ENCODE measurements at places on chromosomes 5 and 9.

GRCh38 chr9:117815315-117815714 lies 111.1 kb downstream of the TLR4 start:
- no peaks in the 10 kb centered on the region for H3K4me1 ChIP-seq
- no peaks in the 10 kb centered on the region for H3K36me3 ChIP-seq
- DNase-seq, result no peak
- no peaks in the 10 kb centered on the region for H3K27me3 ChIP-seq
- H3K4me3 ChIP-seq, result no peak overlapping the region
- H3K27ac ChIP-seq, result no peak overlapping the region

DNA sequence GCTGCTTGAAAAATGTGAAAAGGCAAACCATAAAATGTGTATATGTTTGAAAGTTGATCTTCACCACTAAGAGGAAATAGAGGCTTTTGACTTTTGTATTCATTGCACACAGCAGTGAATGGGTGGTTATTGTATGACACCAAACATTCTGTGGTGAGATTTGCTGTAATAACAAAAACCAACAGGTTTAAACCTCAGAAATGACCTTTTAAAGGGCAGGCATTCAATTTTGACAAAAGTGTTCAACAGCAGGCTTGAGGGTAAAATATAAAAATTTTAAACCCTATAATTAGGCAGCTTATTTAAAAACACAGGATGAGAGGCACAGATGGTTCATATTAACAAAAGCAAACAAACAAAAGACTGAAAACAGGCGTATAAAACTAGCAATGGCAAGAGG lies 128.1 kb upstream of the NUDT12 start:
- no peaks in the 10 kb centered on the region for H3K27me3 ChIP-seq
- no peak overlapping the region for H3K4me3 ChIP-seq
- no peak overlapping the region for H3K27ac ChIP-seq

- DNase-seq, result no peak
- no peaks in the 10 kb centered on the region for H3K27me3 ChIP-seq
- H3K27ac ChIP-seq, result no peak overlapping the region
- H3K4me1 ChIP-seq, result peaks cover 3% of the 10 kb centered on the region
- H3K4me3 ChIP-seq, result no peak overlapping the region
- H3K36me3 ChIP-seq, result no peaks in the 10 kb centered on the region
Measured at GRCh38 chr9:125656560-125656959, 50.4 kb downstream of the MAPKAP1 start.

- H3K4me3 ChIP-seq, result no peak overlapping the region
- DNase-seq, result no peak
- H3K36me3 ChIP-seq, result no peaks in the 10 kb centered on the region
- H3K27ac ChIP-seq, result no peak overlapping the region
- H3K4me1 ChIP-seq, result no peaks in the 10 kb centered on the region
Measured at GRCh38 chr9:70784456-70784855, 337.0 kb downstream of the TRPM3 start.

DNA sequence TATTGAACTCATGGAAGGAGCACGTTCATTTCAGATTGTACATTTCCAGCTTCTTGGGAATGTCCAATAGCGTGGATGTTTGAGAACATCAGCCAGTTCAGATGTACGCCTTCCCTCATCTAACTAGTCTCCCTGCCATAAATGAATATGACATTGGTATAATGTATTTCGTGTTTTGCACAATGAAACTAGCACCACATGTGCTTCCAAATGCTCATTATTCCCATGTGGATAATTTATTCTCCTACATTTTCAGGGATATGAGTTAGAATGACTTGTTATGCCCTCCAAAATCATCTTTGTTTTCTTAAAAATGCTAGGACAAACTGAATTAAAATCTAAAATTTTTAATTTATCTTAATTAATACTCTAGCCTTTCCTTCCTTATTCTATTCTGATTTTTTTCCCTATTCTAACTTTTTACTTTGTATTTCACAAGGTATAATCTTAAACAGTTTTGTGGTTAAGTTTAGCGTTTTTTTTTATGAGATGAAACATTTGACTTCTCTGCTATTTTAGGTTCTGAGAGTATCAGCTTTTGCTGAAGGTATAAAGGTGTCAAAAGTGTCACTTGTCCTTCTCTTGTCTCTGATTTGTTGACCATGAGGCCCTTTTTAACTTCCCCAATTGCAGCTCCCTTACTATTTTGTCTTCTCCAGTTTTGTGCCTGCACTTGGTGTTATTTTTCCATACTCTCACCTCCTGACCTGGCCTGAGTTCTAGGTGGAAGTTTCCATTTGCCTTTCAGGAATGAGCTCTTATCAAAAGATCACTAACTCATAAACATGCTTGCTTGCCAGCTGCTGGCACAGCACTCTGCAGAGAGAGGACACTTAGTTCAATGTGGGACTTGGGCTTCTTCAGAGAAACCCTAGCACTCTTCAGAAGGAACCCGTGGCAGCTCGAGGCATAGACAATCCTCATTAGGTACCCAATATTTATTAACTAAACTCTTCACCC lies 106.8 kb downstream of the FRMD3 start:
- DNase-seq, result peak; percentile 21
- H3K27me3 ChIP-seq, result no peaks in the 10 kb centered on the region

DNA sequence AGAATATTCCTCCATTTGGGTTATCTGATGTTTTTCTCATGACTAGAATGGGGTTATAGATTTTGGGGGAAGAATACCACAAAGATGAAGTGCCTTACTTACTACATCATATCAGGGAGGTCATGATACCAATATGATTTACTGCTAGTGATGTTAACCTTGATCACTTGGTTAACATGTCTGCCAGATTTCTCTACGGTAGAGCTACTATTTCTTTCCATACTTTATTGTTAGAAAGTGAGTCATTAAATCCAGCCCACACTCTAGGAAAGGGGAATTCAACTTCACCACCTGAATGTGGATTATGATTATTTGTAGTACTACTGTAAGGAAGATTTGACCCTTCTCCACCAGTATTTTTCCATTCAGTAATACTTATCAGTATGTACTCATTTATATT lies 64.7 kb downstream of the UBE2R2 start:
- H3K4me3 ChIP-seq, result no peak overlapping the region
- no peaks in the 10 kb centered on the region for H3K27me3 ChIP-seq
- no peak for DNase-seq
- H3K4me1 ChIP-seq, result peaks cover 31% of the 10 kb centered on the region
- H3K36me3 ChIP-seq, result no peaks in the 10 kb centered on the region

DNA sequence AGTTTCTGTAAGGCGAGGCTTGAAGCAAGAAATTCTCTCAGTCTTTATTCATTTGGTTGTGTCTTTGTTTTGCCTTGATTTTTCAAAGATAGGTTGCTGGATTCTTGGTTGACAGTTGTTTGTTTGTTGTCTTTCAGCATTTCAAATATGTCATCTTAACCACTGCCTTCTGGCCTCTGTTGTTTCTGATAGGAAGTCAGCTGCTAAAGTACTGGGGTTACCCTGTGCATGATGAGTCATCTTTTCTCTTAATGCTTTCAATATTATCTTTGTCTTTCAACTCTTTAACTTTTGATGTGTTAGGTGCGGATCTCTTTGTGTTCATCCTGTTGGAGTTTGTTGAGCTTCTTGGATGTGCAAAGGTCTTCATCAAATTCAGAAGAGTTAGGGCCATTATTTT lies 1571.3 kb downstream of the MAT2B start:
- H3K27ac ChIP-seq, result no peak overlapping the region
- no peak overlapping the region for H3K4me3 ChIP-seq
- H3K36me3 ChIP-seq, result no peaks in the 10 kb centered on the region
- DNase-seq, result no peak

DNA sequence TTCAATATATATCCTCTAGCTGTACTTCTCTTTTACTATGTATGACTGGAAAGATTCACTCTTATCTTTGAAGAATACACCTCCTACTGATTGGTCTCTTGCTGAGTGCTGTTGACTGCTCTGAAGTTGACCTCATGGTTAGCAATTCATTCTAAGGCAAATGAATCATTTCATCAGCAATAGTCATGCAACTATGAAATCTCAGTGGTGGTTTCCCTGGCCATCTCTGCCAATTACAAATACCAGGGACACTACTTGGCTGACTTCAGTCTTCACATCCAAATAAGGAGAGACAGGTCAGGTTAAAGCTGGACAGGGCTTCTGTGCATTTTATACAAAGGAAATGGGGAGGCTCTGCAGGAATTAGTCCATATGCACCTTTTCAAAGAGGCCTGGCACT lies 333.5 kb upstream of the ACTBL2 start:
- DNase-seq, result no peak
- H3K4me3 ChIP-seq, result no peak overlapping the region
- H3K4me1 ChIP-seq, result peaks cover 17% of the 10 kb centered on the region

- no peaks in the 10 kb centered on the region for H3K36me3 ChIP-seq
- H3K27ac ChIP-seq, result no peak within 1 kb of the TSS
- H3K27me3 ChIP-seq, result no peaks in the 10 kb centered on the region
Measured at GRCh38 chr5:141208478-141208877, at the start of gene PCDHB12. Gene PCDHB12 (plus strand): TSS chr5:141208719. CDS start chr5:141208908, 189 bp downstream.

- no peaks in the 10 kb centered on the region for H3K36me3 ChIP-seq
- peak overlapping the region; percentile 73 for H3K4me3 ChIP-seq
- no peak overlapping the region for H3K27ac ChIP-seq
Measured at GRCh38 chr9:137301081-137301947, 757 bp downstream of the NRARP start.

DNA sequence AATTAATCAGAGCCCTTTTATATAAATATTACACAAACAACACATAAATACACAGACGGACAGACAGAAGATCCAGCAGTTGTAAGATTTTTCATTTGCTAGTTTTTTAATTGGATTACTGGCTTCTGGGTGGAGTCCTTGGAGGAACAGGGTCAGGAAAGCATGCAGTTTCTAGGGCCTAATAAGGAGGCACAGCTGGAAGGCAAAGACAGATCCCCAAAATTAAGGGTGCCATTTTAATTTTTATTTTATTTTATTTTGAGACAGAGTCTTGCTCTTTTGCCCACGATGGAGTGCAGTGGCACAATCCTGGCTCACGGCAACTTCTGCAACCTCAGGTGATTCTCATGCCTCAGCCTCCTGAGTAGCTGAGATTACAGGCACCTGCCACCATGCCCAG lies 49.5 kb downstream of the PTGS1 start:
- H3K27ac ChIP-seq, result no peak overlapping the region
- H3K4me1 ChIP-seq, result no peaks in the 10 kb centered on the region
- no peak overlapping the region for H3K4me3 ChIP-seq
- H3K36me3 ChIP-seq, result no peaks in the 10 kb centered on the region

GRCh38 chr5:108003178-108003577 lies 332.4 kb upstream of the EFNA5 start:
- no peaks in the 10 kb centered on the region for H3K36me3 ChIP-seq
- no peak for DNase-seq
- H3K27me3 ChIP-seq, result no peaks in the 10 kb centered on the region
- H3K27ac ChIP-seq, result no peak overlapping the region

DNA sequence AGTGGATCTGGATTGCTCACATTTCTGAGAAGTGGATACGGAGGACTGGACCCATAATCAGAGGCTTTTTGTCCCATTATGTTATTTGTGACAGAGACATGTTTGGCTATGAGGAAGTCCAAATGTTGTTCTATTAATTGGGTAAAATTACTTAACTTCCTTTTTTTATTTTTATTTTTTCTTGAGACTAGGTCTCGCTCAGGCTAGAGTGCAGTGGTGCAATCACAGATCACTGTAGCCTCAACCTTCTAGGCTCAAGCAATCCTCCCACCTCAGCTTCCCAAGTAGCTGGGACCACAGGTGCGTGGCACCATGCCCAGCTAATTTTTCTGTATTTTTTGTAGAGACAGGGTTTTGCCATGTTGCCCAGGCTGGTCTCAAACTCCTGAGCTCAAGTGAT lies 11.9 kb upstream of the PGGT1B start:
- H3K27ac ChIP-seq, result no peak overlapping the region
- H3K36me3 ChIP-seq, result peaks cover 10% of the 10 kb centered on the region
- no peaks in the 10 kb centered on the region for H3K27me3 ChIP-seq
- no peak overlapping the region for H3K4me3 ChIP-seq

GRCh38 chr9:27073841-27074728 lies 34.9 kb upstream of the TEK start:
- H3K27me3 ChIP-seq, result no peaks in the 10 kb centered on the region
- DNase-seq, result no peak
- H3K27ac ChIP-seq, result no peak overlapping the region

GRCh38 chr5:144582066-144582465 lies 411.4 kb downstream of the KCTD16 start:
- no peak overlapping the region for H3K4me3 ChIP-seq
- no peaks in the 10 kb centered on the region for H3K4me1 ChIP-seq
- H3K27me3 ChIP-seq, result no peaks in the 10 kb centered on the region
- H3K36me3 ChIP-seq, result no peaks in the 10 kb centered on the region

- DNase-seq, result no peak
- no peaks in the 10 kb centered on the region for H3K36me3 ChIP-seq
- H3K4me3 ChIP-seq, result no peak overlapping the region
- H3K27ac ChIP-seq, result no peak overlapping the region
- no peaks in the 10 kb centered on the region for H3K4me1 ChIP-seq
Measured at GRCh38 chr5:178123094-178123965, 7.5 kb upstream of the RMND5B start.

- no peak overlapping the region for H3K27ac ChIP-seq
- H3K4me3 ChIP-seq, result no peak overlapping the region
- no peaks in the 10 kb centered on the region for H3K27me3 ChIP-seq
- no peaks in the 10 kb centered on the region for H3K4me1 ChIP-seq
- H3K36me3 ChIP-seq, result no peaks in the 10 kb centered on the region
Measured at GRCh38 chr9:83536332-83536731, 1.9 kb downstream of the FRMD3 start.

- no peak overlapping the region for H3K4me3 ChIP-seq
- DNase-seq, result no peak
- H3K27ac ChIP-seq, result no peak overlapping the region
Measured at GRCh38 chr5:10173716-10174115, 76.0 kb downstream of the ATPSCKMT start.

GRCh38 chr9:694403-695154 lies 146.9 kb upstream of the DMRT1 start:
- H3K4me1 ChIP-seq, result peaks cover 43% of the 10 kb centered on the region
- peak overlapping the region; percentile 59 for H3K4me3 ChIP-seq
- H3K27me3 ChIP-seq, result no peaks in the 10 kb centered on the region
- H3K27ac ChIP-seq, result peak overlapping the region; percentile 93

- peaks cover 33% of the 10 kb centered on the region for H3K4me1 ChIP-seq
- peak overlapping the region; percentile 83 for H3K27ac ChIP-seq
Measured at GRCh38 chr9:113482341-113482740, 18.8 kb downstream of the RGS3 start.

- no peak overlapping the region for H3K27ac ChIP-seq
- H3K4me1 ChIP-seq, result no peaks in the 10 kb centered on the region
- H3K27me3 ChIP-seq, result no peaks in the 10 kb centered on the region
- no peak for DNase-seq
Measured at GRCh38 chr9:80928697-80929096, 760.6 kb downstream of the TLE1 start.

DNA sequence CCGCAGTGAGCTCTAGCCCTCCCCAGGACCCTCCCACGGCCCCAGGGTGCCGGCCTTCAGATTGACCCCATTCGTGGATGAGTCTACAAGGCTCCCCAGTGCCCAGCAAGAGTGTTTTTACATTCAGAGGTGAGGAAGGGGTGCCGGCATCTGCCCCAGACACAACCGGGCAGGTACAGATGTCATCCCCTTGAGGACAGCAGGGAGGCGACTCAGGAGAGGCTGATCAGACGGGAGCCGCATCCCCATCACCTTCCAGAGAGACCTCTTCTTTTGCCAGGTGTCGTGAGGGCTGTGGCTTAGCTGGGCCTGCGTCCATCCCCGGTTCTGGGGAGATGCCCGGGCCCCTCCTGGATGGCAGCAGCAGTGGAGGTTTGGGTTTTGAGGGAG lies 4.3 kb upstream of the LRRC14B start:
- DNase-seq, result no peak
- H3K27ac ChIP-seq, result no peak overlapping the region
- peaks cover 26% of the 10 kb centered on the region for H3K4me1 ChIP-seq
- no peaks in the 10 kb centered on the region for H3K36me3 ChIP-seq

- no peaks in the 10 kb centered on the region for H3K36me3 ChIP-seq
- H3K27me3 ChIP-seq, result no peaks in the 10 kb centered on the region
- H3K4me1 ChIP-seq, result no peaks in the 10 kb centered on the region
- H3K4me3 ChIP-seq, result no peak overlapping the region
Measured at GRCh38 chr9:1978941-1979340, 36.2 kb upstream of the SMARCA2 start.
